Activated CD4-positive, CD25-positive, alpha-beta regulatory T cell treated with anti-CD3 and anti-CD28 coated beads, Interleukin-2, amount 50 U/mL, for 16 hours (primary cell): ENCODE measurements at places on chromosomes 16 and 17.

DNA sequence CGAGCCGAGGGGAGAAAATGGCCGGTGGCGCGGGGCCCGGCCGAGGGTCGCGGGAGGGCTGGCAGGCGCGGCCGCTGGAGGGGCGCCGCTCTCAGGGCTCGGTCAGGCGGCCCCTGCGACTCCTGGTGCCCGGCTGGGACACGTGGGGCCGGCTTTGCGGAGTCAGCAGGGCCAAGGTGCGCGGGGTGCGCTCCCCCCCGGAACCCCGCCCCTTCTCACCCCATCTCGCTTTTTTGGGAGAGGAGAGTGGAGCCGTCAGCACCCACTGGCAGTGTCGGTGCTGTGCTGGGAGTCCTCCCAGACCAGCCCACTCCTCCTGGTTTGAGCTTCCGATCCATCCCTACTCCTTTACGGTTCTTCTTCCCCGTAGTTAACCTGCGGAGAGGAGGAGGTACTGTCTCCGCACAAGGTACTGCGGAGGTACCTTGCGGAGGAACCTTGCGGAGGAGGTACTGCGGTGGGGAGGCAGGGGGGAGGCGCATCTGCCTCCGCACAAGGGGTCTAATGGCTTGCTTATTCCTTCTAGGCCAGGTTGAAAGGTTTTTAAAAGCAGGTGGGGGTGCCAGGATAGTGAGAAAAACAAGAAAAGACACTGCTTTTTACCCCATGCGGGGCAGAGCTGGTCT lies 19.1 kb upstream of the CBX8 start:
- no peak for DNase-seq

GRCh38 chr17:2068031-2068518 lies 13.2 kb downstream of the HIC1 start:
- no peak for DNase-seq

DNA sequence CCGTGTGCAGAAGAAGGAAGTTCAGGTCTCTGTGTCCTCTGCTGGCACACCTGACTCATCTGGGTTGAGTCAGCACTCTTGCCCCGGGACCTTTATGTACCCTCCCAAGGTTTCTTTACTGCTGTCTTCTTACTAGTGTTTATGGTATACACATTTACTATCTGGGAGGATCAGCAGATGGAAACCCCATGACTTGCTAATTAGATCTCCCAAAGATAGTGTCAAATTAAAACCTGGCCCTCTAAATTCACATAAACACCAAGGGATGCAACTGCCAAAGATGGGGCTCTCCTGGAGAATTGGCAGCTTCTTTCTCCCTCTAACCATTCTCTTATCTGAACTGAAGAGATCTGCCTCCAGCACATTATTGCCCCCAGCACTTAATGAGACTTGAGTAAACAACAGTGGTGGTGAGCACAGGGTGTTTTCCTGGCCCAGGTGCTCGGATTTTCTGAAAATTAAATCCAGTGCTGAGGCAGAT lies 718.1 kb upstream of the SOX9 start:
- DNase-seq, result no peak

- DNase-seq, result no peak
These were observed 19.2 kb upstream of the MTSS2 start for GRCh38 chr16:70705056-70705455.

- DNase-seq, result no peak
These were observed 37.5 kb downstream of the CREBBP start for GRCh38 chr16:3842994-3843393.

DNA sequence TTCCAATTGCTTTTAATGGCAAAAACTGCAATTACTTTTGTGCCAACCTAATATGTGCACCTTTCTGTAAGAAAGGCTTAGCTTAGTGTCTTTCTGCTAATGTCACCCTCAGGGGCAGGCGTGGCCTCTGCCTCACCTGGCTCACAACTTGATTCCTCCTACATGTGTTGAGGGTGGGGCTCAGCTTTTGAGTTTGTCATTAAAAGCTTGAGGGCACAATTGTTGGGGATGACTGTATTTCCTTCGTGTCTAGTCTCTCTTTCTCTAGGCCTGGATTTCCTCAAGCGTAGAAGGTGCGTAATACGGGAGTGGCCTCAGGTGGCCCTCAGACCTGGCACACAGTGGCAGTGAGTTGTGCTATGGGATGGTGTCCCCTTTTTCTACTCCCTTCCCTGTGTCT lies 94.4 kb downstream of the CLEC16A start:
- no peak for DNase-seq

- DNase-seq, result peak; percentile 52
These were observed 31.0 kb downstream of the HASPIN start for GRCh38 chr17:3754458-3755334.

- DNase-seq, result no peak
These were observed 151.8 kb downstream of the ABCA8 start for GRCh38 chr17:68803164-68803929.

DNA sequence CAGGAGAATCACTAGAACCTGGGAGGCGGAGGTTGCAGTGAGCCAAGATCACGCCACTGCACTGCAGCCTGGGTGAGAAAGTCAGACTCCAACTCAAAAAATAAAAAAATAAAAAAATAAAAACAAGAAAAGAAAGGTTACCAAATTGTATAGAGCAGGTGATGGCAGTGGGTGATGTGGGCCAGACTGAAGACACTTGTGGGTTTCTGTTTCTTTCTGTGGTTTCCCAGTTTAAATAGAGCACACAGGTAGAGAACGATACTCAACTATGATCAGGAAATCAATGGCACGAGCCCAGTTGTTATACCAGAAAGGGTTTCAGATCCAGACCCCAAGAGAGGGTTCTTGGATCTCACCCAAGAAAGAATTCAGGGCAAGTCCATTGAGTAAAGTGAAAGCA lies 32.6 kb downstream of the NUBP1 start:
- DNase-seq, result no peak

GRCh38 chr17:31404028-31404949 lies 12.8 kb downstream of the RAB11FIP4 start:
- DNase-seq, result no peak

GRCh38 chr16:88936556-88937205 lies 40.3 kb downstream of the CBFA2T3 start:
- no peak for DNase-seq

- DNase-seq, result no peak
These were observed 19.5 kb downstream of the ATP2A3 start for GRCh38 chr17:3944485-3945388.

- no peak for DNase-seq
These were observed 13.5 kb downstream of the GSDMB start for GRCh38 chr17:39904990-39905288.

DNA sequence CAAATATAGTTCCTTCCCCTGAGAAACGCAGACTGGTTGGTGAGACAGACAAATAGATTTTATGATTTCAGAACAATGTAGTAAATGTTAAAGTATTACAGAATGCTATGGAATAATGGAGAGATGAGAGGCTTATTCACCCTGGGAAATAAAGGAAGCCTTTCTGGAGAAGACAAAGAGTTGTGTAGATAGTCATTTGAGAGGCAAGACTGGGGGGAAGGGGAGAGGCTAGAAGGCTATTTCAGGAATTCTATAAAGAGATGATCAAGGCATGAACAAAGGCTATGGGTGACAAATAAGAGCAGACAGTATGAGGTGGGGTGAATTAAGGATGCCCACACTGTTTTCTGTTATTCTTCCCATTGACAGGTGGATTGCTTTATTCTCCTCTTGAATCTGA lies 211.4 kb downstream of the GRIN2A start:
- no peak for DNase-seq

- DNase-seq, result no peak
These were observed 13.2 kb upstream of the CLUH start for GRCh38 chr17:2724784-2725164.

GRCh38 chr16:53219795-53220454 lies 165.1 kb downstream of the CHD9 start:
- DNase-seq, result no peak

- no peak for DNase-seq
These were observed 26.4 kb downstream of the ARHGAP17 start for GRCh38 chr16:24988593-24989338.

DNA sequence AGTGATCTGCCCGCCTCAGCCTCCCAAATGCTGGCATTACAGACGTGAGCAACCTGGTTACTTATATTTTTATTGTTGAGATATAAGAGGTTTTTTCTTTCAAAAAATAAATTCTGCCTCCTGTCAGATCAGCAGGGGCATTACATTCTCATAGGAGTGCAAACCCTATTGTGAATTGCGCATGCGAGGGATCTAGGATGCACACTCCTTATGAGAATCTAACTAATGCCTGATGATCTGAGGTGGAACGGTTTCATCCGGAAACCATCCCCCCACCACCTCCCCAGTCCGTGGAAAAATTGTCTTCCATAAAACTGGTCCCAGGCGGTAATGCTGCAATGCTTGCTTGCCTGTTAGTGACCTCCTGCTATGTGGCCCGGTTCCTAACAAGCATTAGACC lies 7.5 kb upstream of the CNEP1R1 start:
- no peak for DNase-seq

DNA sequence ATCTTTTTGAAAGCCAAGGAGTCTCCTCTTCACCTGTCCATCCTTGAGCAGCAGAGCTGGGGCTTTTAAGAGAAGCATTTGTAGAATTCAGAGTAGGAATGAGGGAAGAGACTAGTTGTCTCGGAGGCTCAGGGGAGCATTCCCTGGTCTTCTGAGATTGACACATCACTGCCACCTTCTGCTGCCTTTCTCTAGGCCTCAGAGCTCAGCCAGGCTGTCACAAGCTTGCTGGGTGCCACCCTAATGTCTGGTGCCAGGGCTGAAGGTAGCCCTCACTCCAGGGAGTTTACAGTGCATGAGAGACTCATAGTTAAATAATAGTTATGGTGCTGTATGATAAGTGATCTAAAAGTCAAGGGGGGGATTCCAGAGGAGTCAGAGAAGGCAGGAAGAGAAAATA lies 39.7 kb downstream of the B9D1 start:
- DNase-seq, result no peak

- peak; percentile 21 for DNase-seq
These were observed 48.5 kb downstream of the IRF8 start for GRCh38 chr16:85947230-85948137.

DNA sequence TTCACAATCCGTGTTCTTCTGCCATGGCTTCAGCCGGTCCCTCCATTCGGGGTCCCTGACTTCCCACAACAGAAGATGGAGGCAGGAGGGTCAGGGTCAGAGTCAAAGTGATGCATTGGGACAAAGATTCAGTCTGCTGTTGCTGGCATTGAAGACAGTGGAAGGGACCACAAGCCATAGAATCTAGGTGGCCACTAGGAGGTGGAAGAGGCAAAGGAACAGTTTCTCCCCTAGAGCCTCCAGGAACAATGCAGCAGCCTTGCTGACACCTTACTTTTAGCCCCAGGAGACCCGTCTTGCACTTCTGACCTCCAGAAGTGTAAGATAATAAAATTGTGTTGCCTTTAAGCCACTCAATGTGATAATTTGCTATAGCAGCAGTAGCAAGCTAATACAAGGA lies 55.9 kb downstream of the MFSD11 start:
- DNase-seq, result no peak

DNA sequence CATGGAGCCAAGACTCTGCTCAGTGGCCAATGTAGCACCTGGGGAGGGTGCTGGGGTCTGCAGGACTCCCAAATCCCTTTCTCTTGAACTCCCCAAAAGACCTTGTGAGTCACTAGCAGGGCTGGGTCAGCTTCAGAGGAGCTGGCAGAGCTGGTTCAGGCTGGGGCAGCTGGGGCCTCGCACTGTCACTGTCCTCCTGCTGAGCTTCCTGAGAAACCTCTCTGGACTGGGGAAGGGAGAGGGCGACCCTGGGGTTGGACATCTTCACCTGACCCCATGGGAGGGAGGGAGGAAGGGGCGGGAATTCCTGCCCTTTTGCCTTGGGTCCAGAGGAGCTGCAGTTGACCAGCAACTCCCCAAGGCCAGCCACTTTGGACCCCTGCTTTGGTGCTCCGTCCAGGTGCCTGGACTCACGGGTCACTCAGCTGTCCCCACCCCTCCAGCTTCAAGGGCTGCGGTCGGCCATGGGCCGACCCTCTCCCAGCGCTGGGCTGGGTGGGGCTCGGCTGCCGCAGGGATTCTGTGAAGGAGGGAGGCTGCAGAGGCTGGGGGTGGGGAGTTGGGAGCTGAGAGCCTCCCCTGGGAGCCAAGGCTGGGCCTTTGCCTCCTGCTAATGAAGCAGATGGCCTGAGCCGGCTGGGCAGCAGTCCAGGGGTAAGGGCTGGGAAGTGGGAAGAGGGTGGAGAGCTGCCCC lies 9.2 kb downstream of the FMNL1 start:
- DNase-seq, result no peak

DNA sequence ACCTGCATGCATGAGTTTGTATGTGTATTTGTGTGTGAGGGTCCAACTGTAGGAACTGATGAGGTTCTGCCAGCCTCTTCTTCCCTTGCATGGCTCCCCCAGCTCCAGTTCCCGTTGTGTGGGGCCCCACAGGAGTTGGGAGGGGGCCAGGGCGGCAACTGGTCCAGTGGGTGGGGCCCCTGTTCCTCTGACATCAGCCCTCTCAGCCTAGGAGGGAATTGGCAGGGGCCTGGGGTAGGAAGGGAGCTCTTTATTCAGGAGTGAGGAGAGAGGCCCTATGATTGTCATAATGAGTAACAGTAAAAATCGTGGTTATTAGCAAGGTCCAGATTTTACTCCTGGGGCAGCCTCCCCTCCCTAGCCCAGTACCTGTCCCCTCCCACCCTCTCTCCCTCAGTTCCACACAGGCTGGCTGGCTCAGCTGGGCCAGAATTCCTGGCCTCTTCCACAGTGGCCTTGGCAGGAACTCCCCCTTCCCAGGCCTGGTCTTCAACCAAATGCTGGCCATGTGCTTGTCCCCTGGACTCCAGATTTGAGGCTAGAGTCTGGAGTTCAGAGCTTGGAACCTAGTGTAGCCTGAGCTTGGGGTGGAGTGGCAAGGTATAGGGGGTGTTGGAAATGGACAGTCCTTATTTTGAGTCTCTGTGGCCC lies 18.9 kb downstream of the RARA start:
- no peak for DNase-seq
